Inflammatory macrophage (primary cell): ENCODE measurements at places on chromosomes 1 and 21.
A peak's percentile ranks its signal among the peaks of the same experiment; 100 is the strongest.

- DNase-seq, result peak; percentile 50
Measured at GRCh38 chr1:186146974-186147373, 228.1 kb downstream of the TPR start.

DNA sequence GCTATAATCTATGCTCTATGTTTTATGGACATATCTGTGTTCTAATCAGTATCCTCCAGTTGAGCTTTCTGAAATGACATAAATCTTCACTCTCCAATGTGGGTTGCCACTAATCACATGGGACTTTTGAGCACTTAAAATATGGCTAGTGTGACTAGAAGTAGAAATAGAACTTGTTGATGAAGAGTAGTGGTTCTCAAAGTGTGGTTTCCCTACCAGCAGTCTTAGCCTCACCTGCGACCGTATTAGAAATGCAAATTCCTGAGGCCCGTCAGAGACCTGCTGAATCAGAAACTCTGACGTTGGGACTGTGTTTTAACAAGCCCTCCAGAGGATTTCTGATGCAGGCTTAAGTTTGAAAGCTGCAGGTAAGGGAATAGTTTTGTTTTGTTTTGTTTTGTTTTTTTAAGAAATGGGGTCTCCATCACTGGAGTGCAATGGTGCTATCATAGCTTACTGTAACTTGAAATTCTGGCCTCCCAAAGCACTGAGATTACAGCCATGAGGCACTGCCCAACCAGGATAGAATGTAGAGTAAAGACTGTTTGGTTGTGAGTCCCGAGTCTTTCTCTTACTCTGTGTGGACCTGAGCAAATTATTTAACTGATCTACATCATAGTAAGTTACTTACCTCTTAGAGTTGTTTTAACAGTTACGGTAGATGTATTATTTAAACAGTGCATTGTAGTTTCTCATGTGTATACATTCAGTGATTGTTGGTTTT is 21.7 kb downstream of the GLRX2 start:
- no peak for DNase-seq

GRCh38 chr1:47991187-47991586 is 6.0 kb downstream of the TRABD2B start:
- no peak for DNase-seq

- no peak for DNase-seq
Measured at GRCh38 chr1:213179784-213180183, 128.7 kb downstream of the RPS6KC1 start.
